ENCODE measurements at places on chromosomes 16 and 17.

- peak; percentile 60 for DNase-seq
These were observed 6.8 kb upstream of the CA4 start for GRCh38 chr17:60142872-60143499.

GRCh38 chr16:70395345-70395901, 43.5 kb downstream of the ST3GAL2 start:
- DNase-seq = no peak

GRCh38 chr17:12067485-12067884, 46.8 kb downstream of the MAP2K4 start:
- DNase-seq = no peak

DNA sequence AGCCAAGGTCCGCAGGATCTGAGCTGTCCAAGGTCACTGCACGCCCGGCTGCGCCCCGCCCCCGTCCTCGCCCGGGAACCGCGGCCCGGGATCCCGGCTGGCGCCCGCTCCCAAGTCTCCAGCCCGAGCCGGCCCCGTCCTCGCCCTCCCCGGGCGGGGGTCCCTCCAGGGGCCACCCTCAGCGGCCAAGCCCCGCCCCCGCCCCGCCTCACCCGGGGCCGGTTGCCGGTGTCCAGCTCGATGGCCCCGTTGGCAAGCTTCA, 216 bp downstream of the VPS9D1 start:
- no peak for DNase-seq

DNA sequence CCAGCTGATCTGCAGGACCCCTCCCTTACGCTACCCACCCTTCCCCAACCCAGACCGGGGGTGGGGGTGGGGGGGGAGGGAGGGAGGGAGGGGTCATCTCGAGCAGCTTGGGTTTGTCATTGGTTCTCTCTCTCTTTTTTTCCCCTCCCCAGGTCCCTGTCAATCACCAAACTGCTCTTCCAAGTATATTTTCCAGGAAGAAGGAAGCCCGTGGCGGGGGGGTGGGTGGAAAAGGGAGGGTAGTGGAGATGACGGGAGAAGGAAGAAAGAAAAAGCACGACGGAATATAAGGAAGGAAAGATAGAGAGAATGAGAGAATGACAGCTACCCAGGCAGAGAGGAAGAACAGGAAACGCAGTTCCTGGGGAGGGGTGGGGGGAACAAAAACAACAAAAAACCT, 17.9 kb downstream of the SALL1 start:
- no peak for DNase-seq

DNA sequence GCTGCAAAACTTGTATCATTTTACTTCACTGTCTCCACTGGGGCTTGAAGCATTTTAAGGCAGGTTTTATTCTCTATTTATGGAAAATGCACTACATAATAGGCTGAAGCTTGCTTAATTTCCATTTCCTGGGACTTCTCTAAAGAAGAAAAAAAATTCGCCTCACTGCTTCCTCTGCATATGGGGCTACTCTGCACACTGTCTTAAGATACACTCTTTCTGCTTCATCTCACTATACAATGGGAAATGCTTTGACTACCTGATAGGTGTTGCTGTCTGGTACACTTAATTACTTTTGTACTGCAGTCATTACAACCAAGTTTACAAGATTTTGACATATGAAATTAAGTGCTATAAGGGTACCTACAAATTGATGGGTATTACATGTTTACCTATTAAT, 466.0 kb downstream of the KCNJ18 start:
- DNase-seq = no peak

DNA sequence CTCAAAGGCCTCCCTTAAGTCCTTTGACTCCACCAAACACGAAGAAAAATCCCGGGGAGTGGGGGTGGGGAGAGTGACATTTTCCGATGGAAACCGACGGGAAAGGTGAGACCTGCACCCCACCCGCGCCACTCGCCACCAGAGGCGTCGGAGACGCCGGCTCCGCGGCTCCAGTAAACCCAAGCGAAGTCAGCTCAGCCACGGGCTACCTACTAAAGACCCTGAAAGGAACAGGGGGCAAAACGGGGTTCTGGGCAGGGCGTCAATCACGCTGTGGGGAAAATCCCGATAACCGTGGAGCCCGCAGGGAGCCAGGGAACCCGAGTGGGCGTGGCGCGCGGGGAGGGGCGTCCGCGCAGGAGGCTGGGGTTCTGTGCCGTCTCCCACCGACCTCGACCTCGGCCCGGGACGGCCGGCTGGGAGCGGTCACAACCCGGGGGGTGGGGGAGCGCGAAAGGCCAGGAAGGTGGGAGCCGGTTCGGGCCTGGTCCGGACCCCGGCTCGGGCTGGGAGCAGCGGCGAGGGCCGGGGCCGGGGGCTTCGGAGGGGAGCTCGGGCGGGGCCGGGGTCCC, 565 bp downstream of the WDR45B start:
- DNase-seq = no peak

DNA sequence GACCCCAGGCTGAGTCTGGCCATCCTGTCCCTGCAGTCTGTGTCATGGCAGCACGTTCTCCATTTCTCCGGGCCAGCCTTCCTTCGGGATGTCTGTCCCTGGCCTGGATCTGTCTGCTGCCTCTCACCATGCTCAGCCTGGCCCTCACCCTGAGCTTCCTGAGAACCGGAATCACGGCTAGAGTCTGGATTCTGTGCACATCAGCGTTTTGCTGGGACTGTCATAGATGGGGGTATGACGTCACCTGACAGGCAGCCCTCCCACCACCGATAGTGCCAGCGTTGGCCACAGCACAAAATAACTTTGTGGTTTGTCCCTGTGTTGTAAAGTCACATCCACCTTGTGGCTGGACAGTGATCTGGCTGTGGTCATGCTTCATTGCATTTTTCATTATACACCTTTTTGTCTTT, 59.2 kb downstream of the B9D1 start:
- no peak for DNase-seq

DNA sequence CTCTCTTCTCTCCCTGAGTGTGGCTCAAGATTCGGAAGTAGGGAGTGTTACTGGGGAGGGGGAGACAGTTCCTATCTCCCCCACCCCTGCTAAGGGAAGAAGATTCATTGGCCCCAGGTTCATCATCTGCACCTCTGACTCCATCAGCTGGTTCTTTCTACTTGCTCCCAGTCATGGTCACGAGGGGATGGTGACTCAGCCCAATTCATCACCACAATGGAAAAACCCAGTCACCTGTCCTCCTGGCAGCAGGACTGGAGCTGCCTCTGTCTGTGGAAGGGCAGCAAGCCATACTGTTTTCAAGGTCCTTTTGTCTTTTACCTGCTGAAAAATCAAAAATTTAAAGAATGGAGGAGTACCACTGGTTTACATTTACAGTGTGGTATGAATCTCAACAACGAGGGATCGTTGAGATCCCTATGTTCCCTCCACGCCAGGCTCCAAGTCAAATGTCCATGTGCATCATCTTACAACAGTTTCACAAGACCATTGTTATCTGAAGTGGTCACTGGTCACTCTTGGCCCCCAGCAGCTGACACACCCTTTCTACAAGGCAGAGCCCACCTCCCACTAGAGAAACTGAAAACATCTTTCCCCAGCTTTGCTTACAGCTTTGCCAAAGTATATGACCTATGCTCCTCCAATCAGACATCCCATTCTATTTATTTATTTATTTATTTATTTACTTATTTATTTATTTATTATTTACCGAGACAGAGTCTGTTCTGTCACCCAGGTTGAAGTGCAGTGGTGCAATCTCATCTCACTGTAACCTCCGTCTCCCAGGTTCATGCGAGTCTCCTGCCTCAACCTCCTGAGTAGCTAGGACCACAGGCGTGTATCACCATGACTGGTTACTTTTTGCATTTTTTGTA, 40.4 kb upstream of the NDRG4 start:
- peak; percentile 32 for DNase-seq

- no peak for DNase-seq
These were observed 61.3 kb downstream of the CDRT4 start for GRCh38 chr17:15406081-15406480.

DNA sequence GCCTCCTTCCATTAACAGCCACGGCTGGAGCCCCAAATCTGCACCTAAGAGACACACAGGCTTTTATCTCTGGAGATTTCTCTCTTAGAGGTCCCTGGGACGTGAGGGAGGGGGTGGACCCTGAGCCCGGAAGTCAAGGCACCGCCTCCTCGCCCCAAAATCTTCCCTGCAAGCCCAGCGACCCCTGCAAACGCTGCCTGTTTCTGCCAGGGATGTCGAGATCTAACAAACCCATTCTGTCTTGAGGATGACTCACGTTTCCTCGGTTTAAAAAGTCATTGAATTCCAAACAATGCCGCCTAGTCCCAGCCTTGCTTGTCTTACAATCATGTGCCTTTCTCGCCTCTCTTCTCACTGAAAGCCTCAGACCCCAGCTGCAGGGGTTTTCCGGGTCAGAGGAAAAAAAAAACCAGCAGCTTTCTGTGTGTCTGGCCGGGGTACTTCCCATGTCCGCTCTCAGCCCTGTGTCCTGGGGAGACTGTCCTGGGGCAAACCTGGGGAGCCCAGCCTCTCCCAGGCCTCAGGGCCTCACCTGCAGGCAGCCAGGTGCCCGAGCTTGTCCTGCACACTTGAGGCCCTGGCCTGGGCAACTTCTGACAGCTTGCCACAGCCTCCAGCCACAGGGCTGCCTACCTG, 15.4 kb downstream of the ARL2BP start:
- DNase-seq = peak; percentile 37

DNA sequence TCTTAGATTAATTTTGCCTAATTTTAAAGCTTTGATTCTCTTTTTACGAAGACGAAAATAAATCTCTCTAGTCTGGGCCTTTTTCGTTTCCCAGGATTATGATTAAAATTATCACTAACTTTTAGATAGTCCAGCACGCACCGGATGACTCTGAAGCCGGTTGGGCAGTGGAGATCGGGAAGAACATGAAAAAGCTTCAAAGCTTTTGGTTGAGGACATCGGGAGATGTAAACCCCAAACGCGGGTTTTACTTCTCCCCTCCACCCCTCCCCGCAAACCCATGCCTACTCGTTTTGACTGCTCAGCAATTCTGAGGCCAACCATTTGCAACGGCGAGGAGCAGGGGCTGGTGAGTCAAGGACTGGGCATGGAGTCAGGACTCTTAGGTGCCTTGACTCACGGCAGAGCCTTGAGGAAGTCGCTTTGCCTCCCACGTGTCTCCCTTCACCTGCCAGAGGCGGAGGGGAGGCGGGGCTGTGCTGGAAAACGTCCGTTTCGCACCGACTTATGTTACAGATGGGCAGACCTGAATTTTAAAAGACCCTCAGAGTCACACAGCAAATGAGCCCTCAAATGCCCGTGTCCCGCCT, 989 bp upstream of the DUSP14 start:
- DNase-seq = peak; percentile 88

- DNase-seq = no peak
These were observed 69.5 kb downstream of the PARN start for GRCh38 chr16:14560523-14560922.

DNA sequence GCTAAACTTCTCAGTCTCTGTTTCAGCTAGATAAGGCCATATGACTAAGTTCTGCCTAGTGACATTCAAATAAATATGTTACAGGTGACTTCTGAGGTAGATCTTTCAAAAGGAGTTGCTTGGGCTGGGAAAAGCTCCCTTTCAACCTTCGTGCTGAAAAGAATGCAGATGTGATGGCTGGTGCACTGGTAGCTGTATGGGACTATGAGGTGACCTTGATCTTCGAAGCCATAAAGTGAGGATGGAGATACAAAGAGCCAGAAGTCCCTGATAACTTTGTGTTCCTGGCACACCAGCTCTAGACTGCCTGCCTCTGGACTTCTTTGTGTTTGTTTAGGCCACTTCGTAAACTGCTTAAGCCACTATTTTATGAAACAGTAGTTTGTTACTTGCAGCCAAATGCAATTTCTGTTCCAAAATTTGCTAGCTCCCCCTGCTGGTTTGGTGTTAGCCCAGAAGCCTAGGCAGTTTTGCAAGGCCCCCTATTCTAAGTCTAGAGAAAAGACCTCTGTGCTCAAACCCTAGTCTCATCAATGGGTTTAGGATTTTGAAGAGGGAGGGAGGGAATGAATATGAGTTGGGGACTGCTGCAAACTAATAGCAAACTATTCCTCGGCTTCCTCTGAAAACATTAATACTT, 23.3 kb upstream of the ERCC4 start:
- no peak for DNase-seq

DNA sequence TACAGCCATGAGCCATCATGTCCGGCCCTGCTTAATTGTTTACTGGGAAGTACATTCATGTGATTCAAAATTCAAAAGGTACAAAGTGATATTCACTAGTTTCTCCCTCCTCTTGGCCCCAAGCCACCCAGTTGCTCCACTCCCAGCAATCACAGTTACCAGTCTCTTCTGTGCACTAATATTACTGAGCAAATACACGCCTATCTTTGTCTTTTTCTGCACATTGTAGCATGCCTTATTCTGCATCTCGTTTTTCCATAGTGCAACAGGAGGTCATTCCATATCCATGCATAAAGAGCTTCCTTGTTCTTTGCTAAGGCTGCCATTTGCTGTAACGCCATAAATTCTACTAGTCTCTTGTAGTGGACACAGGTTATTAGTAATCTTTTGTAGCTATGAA, 2.2 kb upstream of the ALOX15 start:
- DNase-seq = no peak

Data from non-pigmented ciliary epithelial cell (primary cell).